ENCODE measurements at places on chromosomes 7 and 10.

GRCh38 chr7:207418-208129, 15.2 kb downstream of the FAM20C start:
- DNase-seq: no peak

DNA sequence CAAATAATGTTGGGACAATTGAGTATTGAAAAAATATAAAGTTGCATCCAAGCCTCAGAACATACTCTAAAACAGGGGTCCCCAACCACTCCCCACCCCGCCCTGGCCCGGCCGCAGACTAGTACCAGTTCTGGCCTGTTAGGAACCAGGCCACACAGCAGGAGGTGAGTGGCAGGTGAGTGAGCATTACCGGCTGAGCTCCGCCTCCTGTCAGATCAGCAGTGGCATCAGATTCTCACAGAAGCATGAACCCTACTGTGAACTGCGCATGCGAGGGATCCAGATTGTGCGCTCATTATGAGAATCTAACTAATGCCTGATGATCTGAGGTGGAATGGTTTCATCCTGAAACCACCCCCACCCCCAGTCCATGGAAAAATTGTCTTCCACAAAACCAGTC, 19.4 kb downstream of the HIPK2 start:
- no peak for DNase-seq

GRCh38 chr10:104415526-104416165, 62.0 kb downstream of the CFAP58 start:
- no peak for DNase-seq

DNA sequence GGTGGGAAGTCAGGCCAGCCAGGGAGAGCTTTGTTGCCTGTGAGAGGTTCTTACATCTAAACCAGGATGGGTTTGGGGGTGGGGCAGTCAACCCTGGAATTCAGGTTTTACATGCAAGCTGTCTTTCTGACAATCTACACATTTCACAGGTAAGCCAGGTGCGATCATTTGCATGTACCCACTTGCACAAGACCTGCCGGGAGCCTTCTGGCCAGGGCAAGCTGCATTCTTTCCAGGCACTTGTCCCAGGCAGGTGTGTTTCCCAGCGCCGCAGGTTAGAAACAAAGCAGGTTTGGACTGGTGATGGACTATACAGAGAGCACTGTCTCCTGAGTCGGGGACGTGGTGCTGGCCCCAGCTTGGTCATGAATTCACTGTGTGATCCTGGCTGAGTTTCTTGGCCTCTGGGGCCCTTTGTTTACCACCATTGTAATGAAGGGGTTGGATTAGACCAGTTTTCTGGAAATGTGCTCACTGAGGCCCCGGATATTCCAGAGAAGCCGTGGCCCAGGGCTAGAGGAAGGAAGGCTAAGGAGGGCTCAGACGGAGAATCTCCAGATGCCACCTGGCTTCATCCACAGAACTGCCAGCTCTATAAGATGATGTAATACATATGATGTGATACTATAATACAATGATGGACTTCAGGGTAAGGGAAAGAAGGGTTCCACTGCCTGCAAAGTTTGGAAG, 205.2 kb upstream of the SVIL start:
- DNase-seq: no peak

- no peak for DNase-seq
Observed at GRCh38 chr7:108097703-108098102, 32.5 kb downstream of the LAMB4 start.

DNA sequence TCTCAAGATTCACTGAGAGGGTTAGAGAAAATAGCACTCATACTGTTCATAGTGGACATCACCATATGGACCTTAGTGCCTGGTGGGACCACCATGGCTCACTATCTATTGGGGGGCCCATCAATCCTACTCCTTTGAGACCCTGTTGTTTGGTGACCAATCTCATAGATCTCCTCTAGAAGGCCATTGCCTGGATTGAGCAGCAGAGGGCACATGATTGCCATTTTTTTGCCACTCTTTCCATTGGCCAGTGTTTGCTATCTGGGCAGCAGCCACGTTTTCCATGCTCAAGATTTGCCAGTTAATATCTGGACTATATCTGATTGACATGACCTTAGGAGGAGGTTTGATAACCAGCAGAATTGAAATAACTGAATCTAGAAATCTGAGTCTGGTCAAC, 244.5 kb downstream of the ITGB1 start:
- no peak for DNase-seq

DNA sequence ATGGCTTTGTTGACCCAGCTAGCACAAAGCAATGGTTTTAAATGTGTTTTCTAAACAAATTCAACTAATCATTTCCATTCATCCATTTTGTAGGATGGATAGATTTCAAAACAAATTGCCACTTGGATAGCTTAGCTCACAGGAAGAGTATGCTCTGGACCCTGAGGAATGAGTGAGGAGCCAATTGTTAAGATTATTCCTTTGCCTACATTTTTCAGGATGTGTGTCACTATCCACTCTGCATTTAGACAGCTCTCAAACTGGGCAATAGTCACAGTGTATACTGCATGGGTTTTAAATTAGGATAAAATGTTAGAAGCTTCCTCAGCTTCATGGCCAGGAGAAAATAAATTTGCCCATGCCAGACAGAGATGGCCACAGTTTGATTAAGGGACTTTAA, 605.6 kb upstream of the TEX47 start:
- DNase-seq: no peak

- DNase-seq: no peak
Observed at GRCh38 chr10:131354380-131354779, 42.9 kb upstream of the TCERG1L start.

DNA sequence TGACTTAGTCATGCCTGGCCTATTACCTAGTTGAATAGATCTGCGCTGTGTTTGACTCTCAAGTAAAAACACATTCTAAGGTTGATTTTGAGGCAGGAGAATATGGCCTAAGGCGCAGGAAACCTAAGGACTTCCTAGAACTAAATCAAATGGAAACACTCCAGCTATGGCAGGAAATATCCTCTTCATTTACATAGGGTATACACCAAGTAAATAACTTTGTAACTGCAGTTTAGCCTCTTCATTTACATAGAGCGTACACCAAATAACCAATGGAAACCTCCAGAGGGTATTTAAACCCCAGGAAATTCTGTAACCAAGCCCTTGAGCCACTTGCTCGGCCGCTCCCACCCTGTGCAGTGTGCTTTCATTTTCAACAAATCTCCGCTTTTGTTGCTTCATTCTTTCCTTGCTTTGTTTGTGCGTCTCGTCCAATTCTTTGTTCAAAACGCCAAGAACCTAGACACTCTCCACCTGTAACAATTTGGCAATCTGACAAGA, 35.6 kb upstream of the XRCC2 start:
- DNase-seq: no peak

- no peak for DNase-seq
Observed at GRCh38 chr10:17665747-17666146, 21.8 kb downstream of the STAM start.

GRCh38 chr7:21030237-21030871, 243.7 kb upstream of the SP8 start:
- no peak for DNase-seq

DNA sequence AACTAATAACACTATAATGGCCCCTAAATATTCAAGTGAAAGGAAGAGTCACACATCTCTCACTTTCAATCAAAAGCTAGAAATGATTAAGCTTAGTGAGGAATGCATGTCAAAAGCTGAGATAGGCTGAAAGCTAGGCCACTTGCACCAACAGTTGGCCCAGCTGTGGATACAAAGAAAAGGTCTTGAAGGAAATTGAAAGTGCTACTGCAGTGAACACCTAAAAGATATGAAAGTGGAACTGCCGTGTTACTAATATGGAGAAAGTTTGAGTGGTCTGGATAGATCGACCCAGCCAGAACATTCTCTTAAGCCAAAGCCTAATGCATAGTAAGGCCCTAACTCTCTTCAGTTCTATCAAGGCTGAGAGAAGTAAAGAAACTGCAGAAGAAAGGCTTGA, 12.1 kb upstream of the SNX13 start:
- no peak for DNase-seq

DNA sequence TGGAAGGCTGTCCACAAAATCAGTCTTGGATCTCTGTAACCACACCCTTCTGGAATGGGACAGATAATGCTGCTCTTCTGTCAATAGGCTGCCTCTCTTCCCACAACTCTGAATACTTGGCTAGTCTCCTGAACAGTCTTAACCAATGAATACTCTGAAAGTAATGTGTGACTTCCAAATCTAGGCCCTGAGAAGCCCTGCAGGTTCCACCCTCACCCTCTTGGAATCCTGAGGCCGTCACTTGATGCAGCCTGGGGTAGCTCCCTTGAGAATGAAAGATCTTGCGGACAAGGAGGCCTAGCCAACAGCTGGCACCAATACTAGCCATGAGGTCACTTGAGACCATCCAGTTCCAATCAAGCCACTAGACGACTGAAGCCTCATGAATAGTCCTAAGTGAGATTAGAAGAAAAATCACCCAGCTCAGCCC, 109.2 kb downstream of the ARHGAP12 start:
- no peak for DNase-seq

DNA sequence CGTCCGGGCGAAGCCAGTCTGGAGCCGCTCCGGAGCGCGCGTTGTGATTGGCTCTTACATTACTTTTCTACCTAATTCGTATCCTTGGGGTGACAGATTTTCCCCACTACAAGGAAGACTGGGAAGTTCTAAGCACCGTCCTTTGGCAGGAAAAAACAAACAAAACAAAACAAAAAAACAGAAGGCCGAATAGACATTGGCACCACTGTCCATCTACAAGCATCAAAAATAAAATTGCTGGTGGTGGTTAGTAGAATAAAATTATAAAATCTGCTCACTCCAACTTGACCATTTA, 651 bp upstream of the SKAP2 start:
- DNase-seq: no peak

DNA sequence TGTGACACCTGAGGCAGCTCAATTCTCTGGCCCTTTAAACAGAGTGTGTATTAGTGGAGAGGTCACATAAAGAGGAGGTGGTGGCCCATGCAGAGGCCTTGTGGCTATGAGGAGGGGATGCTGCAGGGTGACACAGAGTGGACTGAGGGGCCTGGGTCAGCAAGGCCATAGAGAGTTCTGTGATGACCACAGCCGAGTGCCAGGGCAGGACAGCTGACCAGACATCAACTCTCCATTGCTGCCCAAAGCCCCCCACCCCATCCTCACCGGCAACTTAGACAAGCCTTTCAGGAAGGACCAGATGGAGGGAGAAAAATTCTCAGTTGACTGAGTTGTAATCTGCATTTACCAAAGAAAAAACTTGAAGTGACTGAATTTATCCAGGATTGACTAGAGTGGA, 378.1 kb downstream of the RPS24 start:
- no peak for DNase-seq

DNA sequence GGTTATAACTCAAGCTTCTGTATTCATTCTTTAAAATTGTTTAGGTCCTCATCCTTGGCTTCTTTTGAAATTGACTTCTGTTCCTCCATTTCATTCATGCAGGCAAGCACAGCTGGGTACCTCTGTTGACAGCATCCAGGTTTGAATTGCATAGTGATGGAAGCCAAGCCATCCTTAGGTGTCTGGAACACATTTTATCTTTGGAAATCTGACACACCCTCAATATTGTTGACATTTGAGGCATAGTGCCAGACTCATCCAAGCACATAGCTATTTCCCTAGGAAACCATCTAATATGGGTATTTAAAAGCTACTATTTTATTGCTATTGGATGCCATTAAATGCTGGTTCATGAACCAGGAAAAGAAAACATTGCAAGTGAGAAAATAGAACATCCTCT, 142.1 kb upstream of the PTPRZ1 start:
- no peak for DNase-seq

DNA sequence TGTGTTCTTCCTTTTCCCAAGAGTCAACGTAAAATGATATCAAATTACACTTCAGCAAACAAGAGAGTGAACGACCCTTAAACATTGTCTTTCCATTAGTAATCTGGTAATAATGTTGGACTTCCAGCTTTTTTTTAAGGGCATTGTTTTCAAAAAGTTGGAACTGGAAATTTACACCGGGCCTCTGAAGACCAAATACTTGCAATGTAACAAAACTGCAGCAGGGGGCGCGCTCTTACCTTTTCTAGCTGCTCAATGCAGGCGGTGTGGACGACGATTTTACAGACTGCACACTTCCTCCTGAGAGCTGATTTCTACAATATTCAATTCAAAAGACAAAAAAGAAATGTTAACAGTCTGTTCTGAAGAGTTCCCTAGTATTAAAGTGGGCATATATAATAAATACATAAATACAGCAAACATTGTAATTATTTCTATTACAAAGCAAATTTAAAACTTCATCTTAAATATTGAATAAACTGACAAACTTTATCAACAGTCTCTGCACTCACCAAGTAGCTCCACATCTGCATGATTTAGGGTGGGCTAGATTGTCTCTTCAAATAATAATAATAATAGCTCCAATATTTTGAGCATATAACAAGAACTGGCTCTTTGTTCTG, 190.4 kb downstream of the DGKI start:
- peak; percentile 37 for DNase-seq

DNA sequence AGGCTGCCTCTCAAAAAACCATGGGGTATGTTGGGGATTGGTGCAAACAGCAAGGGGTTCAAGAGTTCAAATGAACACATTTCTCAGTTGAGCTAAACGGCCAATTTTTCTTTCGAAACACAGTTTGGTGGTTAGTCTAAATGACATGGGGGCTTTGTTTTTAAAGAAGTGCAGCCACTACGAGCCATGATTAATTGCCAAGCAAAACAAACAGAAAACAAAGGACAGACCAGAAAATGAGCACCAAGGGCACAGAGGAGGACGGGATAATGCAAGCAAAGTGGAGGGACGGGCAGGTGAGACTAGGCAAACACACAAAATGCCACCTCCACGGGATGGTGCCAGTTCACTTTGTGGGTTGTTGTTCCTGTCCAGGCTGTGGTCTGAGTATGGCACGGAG, 64.5 kb upstream of the PDLIM1 start:
- DNase-seq: no peak

DNA sequence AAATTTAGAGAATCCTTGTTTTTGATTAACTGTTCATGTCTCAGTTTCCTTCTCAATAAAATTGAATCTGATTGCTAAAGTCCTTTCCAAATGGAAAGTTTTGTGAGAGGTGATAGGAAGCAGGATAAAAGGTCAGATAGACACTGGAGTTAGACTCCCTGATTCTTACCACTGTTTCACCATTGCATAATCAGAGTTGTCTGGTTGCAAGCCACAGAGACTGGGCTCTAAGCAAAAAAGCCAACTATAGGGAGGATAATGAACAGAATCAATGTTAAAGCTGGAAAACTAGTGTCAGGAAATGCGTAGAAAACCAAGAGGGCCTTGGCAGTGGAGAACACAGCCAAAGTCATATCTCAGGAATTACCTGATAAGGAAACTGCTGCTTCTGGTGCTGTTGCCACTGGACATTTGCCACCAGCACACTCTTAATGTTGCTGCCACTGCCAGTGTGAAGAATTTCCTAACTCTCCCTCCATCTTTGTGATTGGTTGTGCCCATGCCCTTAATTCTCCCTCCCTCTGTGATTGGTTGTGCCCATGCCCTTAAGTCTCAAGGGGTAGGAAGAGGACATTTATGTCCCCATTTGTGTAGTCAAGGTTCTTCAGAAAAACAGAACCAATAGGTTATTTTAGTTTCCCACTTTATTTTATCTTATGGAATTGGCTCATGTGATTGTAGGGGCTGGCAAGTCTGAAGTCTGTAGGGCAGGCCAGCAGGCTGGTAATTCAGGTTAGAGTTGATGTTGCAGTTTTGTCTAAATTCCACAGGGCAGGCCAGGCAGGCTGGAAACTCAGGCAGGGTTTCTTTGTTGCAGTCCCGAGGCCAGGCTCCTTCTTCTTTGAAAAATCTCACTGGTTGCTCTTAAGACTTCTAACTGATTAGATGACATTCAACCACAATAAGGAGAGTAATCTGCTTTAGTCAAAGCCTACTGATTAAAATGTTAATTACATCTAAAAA, 639.0 kb downstream of the REEP3 start:
- no peak for DNase-seq

- DNase-seq: no peak
Observed at GRCh38 chr7:19670806-19671205, 38.0 kb downstream of the POLR1F start.
